Activated CD4-positive, alpha-beta T cell treated with anti-CD3 and anti-CD28 coated beads for 4 hours (primary cell): ENCODE measurements at places on chromosomes 7 and 10.

GRCh38 chr10:60937022-60937421 lies 7.0 kb downstream of the RHOBTB1 start:
- no peak for DNase-seq

DNA sequence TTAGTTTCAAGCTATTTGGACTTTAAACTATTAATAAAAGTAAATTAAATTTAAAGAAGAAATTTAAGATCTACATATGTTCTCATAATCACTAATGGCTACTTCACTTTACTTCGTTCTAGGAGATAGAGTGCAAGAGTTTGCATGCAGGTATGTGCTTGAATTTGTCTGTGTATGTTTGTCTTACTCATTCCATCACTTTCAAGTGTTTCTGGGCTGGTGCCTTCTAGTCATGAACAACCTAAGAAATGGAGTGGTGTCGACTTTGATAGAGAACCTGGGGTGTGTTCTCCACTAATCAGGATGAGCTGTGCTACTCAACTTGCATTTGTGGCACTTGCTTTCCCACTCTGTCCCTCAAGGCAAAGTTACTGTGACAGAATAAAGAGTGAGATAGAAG lies 169.9 kb downstream of the KCND2 start:
- no peak for DNase-seq

GRCh38 chr10:5070648-5071410 lies 23.4 kb upstream of the AKR1C3 start:
- DNase-seq, result no peak

DNA sequence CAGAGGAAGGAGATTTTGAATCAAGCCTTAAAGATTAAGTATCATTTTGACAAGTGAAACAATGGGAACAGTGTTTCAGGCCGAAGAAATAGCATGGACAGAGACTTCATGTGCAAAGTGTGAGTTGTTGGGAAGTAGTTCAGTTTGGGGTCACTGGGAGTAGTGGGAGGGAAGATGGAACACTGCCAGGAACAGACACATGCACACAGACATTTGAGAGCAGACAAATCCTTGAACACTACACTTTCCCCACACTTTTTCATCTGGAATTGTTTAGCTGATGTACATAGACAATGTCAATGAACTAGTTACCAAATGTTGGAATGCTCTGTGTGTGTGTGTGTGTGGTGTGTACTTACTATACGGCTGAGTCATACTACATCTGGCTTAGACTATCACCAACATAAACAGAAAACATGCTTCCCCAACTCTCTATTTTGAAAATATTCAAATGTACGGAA lies 52.4 kb upstream of the LRRC17 start:
- no peak for DNase-seq

DNA sequence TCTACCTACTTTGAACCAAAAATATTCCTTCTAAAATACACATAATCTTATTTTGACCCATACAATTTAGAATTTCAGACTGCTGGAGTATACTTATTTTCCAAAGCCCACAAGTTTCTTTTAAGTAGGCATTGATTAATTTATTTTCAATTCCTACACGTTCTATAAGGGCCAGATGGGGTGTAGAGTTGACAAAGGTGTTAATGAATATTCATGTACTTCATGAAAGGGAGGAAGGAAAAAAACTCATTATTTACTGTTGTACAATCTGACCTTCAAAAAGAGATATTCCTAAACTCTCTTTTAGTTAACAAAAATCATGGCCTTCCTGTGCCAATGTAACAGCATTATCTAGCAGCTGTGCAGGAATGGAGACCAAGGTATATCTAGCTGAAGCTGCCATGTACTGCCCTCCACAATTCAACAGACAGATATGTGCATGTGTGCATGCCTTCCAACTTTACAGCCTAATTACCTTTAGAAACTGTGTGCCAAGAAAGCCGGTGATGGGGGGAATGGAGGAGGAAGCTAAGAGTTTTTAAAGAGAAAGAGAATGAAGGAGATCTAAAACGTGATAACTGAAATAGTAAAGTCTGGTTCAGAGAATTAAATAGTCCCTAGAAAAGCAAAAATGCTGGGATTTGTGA lies 108.9 kb downstream of the UPF2 start:
- DNase-seq, result no peak

DNA sequence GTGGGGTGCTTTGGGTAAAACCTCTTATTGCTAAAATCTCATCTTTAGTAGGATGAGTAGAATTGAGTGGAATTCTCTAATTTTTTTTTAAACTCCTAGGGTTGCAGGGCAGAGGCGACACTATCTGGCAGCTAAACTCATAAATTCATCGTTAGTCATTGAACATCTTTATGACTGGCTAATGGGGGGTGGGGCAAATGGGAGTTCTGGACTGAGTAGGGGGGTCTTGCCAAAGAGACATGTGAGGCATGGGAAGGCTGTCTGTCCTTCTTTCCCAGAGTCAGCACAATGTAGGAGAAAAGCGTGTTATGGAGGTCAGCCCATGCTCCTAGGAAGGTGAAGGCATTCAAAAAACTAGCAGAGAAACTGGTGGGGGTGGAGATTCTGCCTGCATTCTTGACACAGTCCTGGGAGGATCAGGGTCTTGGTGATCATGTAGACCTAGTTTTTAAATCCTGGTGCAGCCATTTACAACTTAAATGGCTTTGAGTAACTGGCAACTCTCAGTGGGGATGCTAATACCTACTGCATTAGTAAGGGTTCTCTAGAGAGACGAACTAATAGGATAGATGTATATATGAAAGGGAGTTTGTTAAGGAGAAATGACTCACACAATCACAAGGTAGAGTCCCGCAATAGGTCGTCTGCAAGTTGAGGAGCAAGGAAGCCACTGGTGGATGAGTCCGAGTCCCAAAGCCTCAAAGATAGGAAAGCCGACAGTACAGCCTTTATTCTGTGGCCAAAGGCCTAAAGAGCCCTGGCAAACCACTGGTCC lies 47.7 kb downstream of the EMX2 start:
- DNase-seq, result no peak

GRCh38 chr7:117323851-117324711 lies 1.2 kb upstream of the WNT2 start:
- no peak for DNase-seq

- no peak for DNase-seq
Observed at GRCh38 chr7:80097756-80098155, 36.9 kb upstream of the GNAI1 start.
